ENCODE measurements at places on chromosomes 5 and 9.

GRCh38 chr9:135252980-135253304 is 165.5 kb downstream of the OLFM1 start:
- peak; percentile 15 for DNase-seq
- peaks cover 3% of the 10 kb centered on the region for H3K27me3 ChIP-seq
- H3K36me3 ChIP-seq, result no peaks in the 10 kb centered on the region
- no peak overlapping the region for H3K4me3 ChIP-seq
- no peaks in the 10 kb centered on the region for H3K4me1 ChIP-seq

- H3K36me3 ChIP-seq, result no peaks in the 10 kb centered on the region
- H3K4me3 ChIP-seq, result no peak overlapping the region
- no peak for DNase-seq
- no peaks in the 10 kb centered on the region for H3K4me1 ChIP-seq
- H3K27ac ChIP-seq, result no peak overlapping the region
- H3K27me3 ChIP-seq, result no peaks in the 10 kb centered on the region
Observed at GRCh38 chr9:137968235-137968634, 90.7 kb downstream of the CACNA1B start.

- DNase-seq, result no peak
- H3K27me3 ChIP-seq, result no peaks in the 10 kb centered on the region
Observed at GRCh38 chr9:30116673-30117217, 2267.7 kb upstream of the ACO1 start.

- DNase-seq, result no peak
- H3K27ac ChIP-seq, result no peak overlapping the region
- no peak overlapping the region for H3K4me3 ChIP-seq
- H3K27me3 ChIP-seq, result no peaks in the 10 kb centered on the region
- peaks cover 14% of the 10 kb centered on the region for H3K4me1 ChIP-seq
- peaks cover 7% of the 10 kb centered on the region for H3K36me3 ChIP-seq
Observed at GRCh38 chr9:109017061-109017460, 3.8 kb upstream of the CTNNAL1 start.

DNA sequence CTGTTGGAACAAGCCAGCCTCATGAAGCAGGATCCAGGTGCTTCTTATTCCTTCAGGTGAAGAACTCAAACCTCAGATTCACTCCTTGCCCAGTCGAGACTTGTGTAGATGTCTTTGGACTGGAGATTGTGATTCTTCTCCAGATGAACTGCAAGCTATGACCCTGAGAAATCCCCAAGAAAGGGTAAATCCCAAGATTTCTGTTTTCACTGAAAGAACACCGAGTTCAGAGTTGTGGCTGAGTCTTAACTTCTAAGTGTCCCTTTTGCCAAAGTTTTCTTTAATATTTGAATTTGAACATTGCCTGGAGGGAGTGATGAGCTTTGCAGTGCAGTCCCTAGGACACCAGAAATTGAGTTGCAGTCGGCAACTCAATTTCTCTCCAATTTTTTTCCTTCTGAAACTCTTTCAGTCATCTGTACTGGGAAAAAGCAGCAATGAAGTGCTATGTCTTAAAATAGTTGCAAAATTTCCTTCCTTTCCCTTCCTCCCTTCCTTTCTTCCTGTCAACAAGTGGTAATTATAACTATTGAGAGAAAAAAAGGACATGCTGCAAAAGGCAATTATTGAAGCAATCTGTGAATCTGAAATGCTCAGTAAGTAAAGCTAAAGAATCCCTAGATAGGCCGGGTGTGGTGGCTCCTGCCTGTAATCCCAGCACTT is 56.1 kb downstream of the ANKRD55 start:
- H3K4me1 ChIP-seq, result peaks cover 34% of the 10 kb centered on the region
- no peaks in the 10 kb centered on the region for H3K36me3 ChIP-seq
- H3K27me3 ChIP-seq, result no peaks in the 10 kb centered on the region
- no peak overlapping the region for H3K27ac ChIP-seq
- DNase-seq, result no peak
- H3K4me3 ChIP-seq, result no peak overlapping the region

DNA sequence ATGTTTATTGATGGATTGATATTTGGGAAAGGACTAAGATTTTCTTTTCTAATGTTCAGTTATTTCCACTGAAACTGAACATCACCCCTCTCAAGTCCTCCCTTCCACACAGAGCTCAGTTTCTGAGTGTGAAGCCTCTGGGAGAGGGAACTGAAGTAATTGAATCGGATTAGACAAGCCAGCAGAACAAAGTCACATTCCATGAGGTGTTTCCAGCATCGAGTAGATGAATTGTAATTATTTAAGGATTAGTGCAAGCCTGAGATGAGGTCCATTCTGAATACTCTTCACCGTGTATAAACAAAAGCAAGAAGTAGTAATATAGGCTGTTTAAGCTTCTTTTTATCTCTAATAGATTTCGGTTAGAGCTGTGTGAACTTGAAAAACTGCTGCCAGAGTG is 2060.5 kb downstream of the MAT2B start:
- H3K4me1 ChIP-seq, result no peaks in the 10 kb centered on the region
- no peaks in the 10 kb centered on the region for H3K27me3 ChIP-seq
- DNase-seq, result no peak

- peak; percentile 16 for DNase-seq
- peaks cover 87% of the 10 kb centered on the region for H3K27me3 ChIP-seq
- no peaks in the 10 kb centered on the region for H3K36me3 ChIP-seq
- no peaks in the 10 kb centered on the region for H3K4me1 ChIP-seq
- H3K27ac ChIP-seq, result no peak overlapping the region
Observed at GRCh38 chr9:92807757-92808725, 43.4 kb upstream of the BICD2 start.

- H3K4me1 ChIP-seq, result peaks cover 11% of the 10 kb centered on the region
- H3K4me3 ChIP-seq, result no peak overlapping the region
- no peak for DNase-seq
- H3K27me3 ChIP-seq, result peaks cover 35% of the 10 kb centered on the region
- no peak overlapping the region for H3K27ac ChIP-seq
Observed at GRCh38 chr5:91059409-91059808, 323.7 kb downstream of the ARRDC3 start.

DNA sequence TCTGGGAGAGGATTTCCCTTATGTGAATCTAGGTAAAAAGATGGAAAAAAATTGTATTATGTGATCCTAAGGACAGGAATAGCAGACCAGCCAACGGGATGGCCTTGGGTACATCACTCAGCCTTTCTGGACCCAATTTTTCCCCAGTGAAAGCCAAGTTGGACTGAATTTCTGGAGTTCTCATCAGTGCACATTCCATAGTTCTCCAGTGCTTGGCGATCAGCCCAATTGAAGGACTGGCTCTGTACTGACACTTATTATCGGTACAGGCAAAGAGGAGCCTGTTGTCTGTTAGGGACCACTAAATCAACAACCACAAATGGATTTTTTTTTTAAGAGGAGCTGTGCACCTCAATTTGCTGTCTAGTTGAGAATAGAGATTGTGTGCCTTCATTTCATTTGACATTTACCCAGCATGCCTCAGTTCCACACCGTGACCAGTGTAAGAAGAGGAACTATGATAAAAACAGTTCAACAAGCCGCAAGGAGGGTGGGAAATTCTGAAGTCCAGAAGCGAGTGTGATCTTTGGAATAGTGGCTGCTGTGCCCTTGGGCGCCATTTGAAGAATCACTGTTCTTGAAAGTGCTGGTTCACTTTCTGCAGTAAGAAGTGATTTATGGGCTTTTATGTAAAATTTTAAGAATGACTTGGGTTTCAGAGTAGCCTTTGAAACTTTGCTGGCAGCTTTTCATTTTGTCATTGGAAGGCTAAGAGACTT is 8.0 kb downstream of the ARL10 start:
- H3K36me3 ChIP-seq, result 0 out of 2 replicates have a peak, but pooled peaks cover 13% of the 10 kb centered on the region
- no peaks in the 10 kb centered on the region for H3K27me3 ChIP-seq
- DNase-seq, result no peak
- no peaks in the 10 kb centered on the region for H3K4me1 ChIP-seq
- H3K27ac ChIP-seq, result no peak overlapping the region

DNA sequence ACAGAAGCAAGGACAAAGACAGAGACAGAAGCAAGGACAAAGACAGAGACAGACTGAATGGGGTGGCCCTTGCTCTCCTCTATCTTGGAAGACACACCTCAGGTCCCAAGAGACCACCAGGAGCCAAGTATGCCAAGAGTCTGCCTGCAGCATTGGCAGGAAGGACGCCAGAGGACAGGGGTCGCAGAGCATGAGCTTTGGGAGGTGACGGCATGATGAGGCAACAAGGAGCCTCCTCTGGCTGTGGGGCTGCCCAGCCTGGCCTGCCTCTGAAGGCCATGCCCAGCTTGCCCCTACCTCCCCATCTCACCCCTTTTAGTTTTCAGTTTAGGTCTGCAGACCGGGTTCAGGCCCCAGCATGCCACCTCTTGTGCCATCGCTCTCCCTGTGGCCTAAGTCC is 17.6 kb downstream of the PDGFRB start:
- peak overlapping the region; percentile 94 for H3K27ac ChIP-seq
- H3K4me1 ChIP-seq, result peaks cover 62% of the 10 kb centered on the region
- peak overlapping the region; percentile 21 for H3K4me3 ChIP-seq
- peaks cover 12% of the 10 kb centered on the region for H3K36me3 ChIP-seq
- DNase-seq, result peak; percentile 73

DNA sequence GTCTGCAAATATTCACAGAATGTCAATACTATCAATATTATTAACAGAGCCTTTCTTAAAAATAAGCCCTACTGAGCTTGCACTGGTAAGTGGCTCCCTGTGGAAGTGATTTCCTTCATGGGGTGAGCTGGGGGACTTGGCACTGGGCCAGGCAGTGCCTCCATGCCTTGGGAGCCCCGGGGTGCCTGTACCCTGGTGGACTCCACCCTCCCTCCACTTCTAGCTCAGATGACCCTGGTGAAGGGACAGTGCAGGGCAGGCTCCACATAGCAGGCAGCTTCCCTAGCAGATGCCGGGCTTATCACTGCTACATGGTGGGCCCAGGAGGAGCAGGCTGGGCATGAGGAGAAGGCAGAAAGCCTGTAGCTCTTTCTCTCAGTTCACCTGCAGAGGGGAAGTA is 119.2 kb downstream of the DCP2 start:
- no peaks in the 10 kb centered on the region for H3K27me3 ChIP-seq
- no peak overlapping the region for H3K27ac ChIP-seq
- H3K4me3 ChIP-seq, result no peak overlapping the region
- H3K36me3 ChIP-seq, result no peaks in the 10 kb centered on the region
- H3K4me1 ChIP-seq, result no peaks in the 10 kb centered on the region

- DNase-seq, result peak; percentile 18
- no peak overlapping the region for H3K4me3 ChIP-seq
- H3K36me3 ChIP-seq, result no peaks in the 10 kb centered on the region
- no peak overlapping the region for H3K27ac ChIP-seq
- no peaks in the 10 kb centered on the region for H3K27me3 ChIP-seq
Observed at GRCh38 chr5:115297031-115297430, 577 bp upstream of the CCDC112 start.

DNA sequence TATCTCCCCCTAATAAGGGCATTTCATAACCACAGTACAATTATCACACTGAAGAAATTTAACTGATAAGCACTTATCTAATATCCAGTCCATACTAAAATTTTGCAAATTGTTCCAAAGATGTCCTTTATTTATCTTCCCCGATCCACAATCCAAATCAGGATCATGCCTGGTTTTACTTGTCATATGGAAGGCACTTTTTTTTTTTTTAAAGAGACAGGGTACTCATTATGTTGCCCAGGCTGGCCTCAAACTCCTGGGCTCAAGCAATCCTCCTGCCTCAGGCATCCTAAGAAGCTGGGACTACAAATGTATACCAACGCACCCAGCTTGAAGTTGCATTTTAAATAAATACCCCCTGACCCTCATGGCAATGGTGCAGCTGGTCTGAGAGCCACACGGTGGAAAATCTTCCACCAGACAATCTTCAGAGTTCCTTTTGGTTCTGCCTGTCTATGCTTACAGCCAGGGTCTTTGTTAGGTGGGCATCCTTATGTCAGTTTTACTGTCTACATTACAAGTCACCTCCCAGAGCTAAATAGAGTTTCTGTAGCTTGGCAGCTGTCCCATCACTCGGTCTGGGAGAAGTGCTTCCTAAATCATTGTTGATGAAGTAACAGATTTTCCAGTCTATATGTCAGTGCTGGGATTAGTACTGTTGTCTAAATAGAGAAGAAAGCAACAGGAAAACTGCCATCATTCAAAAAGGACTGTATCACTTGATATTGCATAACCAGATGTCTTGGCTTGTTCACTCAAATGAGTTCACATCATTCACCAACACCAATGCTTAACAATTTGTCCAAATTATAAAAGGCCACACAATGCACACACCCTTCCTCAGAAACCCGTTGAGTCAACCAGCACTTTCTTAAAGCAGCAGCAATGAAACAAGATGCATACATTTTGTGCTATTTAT is 26.4 kb downstream of the PTPN3 start:
- no peaks in the 10 kb centered on the region for H3K36me3 ChIP-seq
- H3K27me3 ChIP-seq, result no peaks in the 10 kb centered on the region
- H3K4me1 ChIP-seq, result no peaks in the 10 kb centered on the region
- no peak overlapping the region for H3K4me3 ChIP-seq

DNA sequence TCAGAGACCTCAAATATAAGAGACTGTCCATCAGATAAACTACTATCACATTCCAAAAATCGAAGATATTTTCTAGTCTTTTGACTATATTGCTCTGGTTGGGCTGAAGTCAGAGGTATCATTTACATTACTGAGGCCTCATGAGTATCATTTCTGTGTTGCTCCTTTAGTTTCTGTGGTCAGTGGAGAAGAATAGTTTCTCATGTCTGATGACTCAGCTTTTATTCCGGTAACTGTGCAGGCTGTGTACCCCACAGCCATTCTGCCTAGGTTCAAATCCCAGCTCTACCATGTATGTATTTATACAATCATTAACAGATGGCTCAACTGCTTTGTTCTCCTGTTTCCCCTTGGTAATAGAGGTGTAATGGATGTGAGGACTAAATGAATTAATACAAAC is 179.3 kb downstream of the ALDH1A1 start:
- no peak overlapping the region for H3K4me3 ChIP-seq
- H3K36me3 ChIP-seq, result no peaks in the 10 kb centered on the region

GRCh38 chr5:117242028-117242427 is 667.4 kb upstream of the SEMA6A start:
- H3K36me3 ChIP-seq, result no peaks in the 10 kb centered on the region
- H3K27me3 ChIP-seq, result no peaks in the 10 kb centered on the region
- no peak overlapping the region for H3K4me3 ChIP-seq
- DNase-seq, result no peak
- no peak overlapping the region for H3K27ac ChIP-seq

DNA sequence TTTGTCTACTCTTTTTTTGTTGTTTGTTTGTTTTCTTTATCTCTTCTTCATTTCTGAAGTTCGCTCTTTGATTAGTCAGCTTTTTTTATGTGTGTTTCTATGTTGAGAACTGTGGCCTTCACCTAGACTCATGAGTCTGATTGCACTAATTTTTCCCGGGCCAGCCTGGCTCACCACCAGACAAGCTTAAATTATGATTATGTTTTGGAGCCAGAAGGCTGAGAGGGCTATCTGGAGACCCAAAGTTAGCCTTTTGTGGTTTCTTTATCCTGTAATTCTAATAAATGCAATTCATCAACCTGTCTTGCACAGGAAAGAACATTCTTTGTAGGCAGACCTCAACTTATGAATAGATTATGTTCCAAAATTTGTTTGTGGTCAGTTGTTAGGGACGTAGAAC is 20.8 kb upstream of the ACTBL2 start:
- H3K4me1 ChIP-seq, result no peaks in the 10 kb centered on the region
- no peak for DNase-seq
- H3K27me3 ChIP-seq, result no peaks in the 10 kb centered on the region
- no peak overlapping the region for H3K27ac ChIP-seq

Data from GM23248 (cell line).